ENCODE measurements at places on chromosomes 1 and 21.

DNA sequence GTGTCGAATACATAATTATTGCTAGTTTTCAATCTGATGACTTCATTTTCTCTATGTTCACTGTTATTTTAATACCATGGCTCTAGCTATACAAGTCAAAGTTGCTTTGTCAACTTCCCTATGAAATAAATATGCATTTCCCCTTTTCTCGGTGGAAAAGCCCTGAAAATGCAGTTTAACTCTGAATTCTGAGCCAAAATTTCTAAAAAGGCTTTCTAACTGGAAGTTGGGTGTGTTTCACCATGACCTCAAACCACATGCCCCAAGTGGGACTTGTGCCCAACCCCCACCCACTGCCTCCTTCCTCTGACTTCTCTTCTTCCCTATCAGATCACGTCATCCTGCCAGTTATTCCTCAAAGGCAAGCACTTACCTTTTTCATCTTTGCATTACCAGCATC lies 8.9 kb downstream of the MKNK1 start:
- DNase-seq, result no peak

DNA sequence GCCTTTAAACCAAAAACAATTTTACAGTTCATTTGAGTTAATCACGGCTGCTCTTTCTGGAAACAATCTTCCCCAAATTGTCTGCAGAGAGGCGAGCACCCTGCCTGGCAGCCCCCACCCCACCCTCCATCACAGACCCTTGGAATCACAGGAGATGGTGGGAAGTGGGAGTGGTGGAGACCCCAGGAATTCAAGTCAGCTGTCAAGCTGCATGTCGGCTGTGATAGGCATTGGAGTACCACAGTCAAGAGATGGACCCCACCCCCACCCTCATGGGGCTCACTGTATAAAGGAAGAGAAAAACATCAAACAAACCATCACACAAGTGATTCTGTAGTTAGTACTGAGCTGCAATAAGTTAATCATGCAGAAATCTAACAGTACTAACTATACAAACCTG lies 360.4 kb downstream of the MATN1 start:
- DNase-seq, result no peak

- no peak for DNase-seq
Measured at GRCh38 chr21:46154955-46155513, 345 bp downstream of the FTCD start.

DNA sequence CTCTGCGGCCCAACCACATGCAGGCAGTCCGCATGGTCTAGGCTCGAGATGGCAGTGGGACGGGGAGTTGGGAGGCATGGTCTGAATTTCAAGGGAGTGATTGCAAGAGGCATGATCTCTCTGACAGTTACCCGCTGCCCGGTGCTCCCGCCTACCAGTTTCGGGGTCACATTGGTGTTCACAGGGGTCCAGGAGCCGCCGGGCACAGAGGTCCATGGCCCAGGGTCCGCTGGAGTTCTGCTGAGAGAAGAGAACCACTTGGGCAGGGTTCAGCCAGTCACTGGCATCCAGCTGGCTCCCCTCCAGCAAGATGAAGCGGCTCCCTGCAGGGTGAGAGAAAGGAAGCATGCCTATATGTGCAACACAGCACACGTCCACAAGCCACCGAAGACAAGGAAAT lies 141.3 kb downstream of the ASTN1 start:
- no peak for DNase-seq

- no peak for DNase-seq
Measured at GRCh38 chr1:212544110-212544509, 64.5 kb upstream of the ATF3 start.

GRCh38 chr1:151993084-151993733 lies 450 bp downstream of the S100A10 start:
- no peak for DNase-seq

DNA sequence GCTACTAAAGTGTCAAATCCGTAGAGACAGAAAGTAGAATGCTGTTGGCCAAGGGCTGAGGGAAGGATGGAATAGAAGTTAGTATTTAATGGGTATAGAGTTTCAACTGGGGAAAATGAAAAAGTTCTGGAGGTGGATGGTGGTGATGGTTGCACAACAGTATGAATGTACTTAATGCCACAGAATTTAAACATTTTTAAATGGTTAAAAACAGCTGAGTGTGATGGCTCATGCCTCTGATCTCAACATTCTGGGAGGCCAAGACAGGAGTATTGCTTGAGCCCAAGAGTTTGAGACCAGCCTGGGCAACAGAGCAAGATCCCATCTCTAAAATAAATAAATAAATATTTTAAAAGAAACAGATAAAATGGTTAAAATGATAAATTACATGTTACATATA lies 44.5 kb downstream of the PIK3R3 start:
- no peak for DNase-seq

DNA sequence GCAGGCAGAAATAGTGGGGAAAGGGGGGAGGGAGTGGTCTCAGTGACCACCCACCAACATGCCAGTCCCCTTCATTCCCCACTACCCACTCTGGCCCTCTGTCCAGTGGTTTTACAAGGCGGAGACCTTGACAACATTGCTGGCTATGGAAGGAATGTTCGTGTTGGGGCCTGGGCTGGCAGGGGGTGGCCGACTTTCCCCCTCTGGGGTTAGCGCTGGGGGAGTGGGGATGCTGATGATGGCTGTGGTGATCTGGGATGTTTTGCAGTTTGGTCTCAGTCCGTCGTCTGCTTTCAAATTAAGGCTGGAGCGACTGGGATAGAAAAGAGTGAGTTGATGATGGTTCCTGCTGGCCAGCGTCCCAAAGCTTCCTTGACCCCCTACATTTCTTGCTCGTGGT lies 20.3 kb downstream of the DDX20 start:
- DNase-seq, result no peak

DNA sequence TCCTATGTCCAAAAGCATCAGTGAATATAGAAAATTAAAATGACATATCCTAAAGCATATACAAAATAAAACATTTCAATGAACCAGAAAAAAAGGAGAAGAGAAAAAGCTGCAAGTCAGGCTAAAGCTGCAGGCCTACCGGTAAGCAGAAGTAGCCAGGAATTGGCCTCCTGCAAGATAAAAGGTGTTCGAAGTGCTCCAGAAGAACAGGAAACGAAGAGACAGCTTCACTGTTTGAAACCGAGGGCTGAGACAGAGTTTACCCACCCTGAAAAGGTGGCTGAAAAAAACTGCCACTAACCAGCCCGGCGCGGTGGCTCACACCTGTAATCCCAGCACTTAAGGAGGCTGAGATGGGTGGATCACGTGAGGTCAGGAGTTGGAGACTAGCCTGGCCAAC lies 37.4 kb downstream of the NSL1 start:
- DNase-seq, result no peak

DNA sequence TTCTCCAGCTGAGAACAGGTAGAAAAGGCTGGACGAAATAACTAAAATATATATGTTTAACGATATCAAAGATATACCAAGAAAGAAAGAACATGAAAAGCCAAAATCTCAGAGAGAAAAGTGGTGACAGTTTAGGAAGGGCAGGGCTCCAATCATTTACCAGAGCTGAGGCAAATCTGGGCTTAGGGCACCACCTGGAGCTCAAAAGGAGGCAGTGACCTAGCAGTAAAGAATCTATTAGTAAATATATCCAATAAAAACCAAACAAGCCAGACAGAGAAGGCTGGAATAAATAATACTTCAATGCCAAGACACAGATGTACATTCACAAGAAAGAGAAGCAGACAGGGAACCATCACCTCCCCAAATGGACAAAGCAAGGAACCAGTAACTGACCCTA lies 43.5 kb downstream of the CHIA start:
- no peak for DNase-seq

- no peak for DNase-seq
Measured at GRCh38 chr1:160115545-160116282, at the start of gene ATP1A2. TSS of gene ATP1A2 (plus strand) at chr1:160115759. CDS start at chr1:160115862, 103 bp downstream.

GRCh38 chr1:48947761-48948537 lies 171.3 kb upstream of the BEND5 start:
- no peak for DNase-seq

DNA sequence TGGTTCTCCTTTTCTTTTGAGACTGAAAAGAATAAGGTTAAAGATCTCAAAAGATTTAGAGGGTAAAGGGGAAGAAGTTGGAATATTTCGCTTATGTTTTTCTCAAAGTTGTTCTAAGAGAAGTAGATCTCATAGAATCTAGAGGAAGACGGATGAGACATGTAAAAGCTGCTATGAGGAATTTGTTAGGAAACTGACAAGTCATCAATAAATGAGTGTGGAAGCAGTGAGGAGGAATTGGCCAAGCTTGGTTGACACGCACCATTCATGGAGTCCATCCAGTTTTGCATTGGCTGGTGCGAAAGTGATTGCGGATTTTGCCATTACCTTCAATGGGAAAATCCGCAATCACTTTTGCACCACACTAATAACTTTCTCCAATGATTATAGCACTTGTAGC lies 20.0 kb downstream of the SLAMF6 start:
- no peak for DNase-seq

- DNase-seq, result peak; percentile 76
Measured at GRCh38 chr1:88683541-88684481, at the start of gene PKN2. TSS of gene PKN2 (plus strand) at chr1:88684273. CDS start at chr1:88684581, 308 bp downstream.

DNA sequence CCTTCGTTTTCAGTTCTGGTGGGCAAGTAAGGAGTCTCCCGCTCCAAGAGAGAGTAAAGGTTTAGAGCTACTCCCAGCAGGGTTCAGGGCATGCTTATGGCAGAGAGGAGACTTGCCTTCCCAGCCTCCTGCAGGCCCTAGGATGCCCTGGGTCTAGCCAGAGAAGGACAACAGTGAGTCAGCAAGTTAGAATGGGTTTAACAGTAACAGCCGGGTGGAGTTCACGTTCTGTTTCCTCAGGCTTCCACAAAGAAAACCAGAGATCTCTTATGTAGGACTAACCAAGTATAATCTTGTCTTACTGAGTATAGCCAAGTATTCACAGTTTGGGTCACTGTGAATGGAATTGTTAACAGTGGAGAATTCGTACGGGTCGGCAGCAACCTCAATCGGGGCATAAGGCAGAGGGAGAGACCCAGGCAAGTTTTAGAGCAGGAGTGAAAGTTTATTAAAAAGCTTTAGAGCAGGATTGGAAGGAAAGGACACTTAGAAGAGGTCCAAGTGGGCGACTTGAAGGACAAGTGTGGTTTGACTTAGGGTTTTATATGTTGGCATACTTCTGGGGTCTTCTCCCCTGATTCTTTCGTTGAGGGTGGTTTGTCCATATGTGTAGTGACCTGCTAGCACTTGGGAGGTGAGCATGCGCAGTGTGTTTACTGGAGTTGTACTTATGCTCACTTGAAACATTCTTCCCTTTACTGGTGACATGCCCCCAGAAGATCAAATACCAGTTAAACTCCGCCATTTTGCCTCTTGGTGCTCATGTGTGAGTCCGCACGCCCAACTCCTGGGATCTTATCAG lies 4.5 kb downstream of the OVAAL start:
- DNase-seq, result no peak

DNA sequence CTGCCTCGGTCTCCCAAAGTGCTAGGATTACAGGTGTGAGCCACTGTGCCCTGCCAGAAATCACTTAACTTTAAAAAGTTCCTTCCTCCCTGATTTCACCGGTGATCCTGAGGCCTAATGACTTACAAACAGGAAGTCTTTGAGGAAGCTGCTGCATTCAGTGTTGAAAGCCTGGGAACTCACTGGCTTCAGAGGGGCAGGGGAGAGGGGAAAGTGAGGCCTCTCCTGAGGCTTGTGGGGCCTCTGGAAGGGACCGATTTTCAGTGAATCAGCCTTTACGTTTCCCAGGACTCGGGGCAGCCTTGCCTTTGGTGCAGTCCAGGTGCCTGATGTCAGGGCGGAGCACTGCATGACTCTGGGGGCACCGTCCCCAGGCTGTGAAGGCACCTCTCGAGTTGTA lies 30.1 kb upstream of the ARHGEF10L start:
- no peak for DNase-seq

DNA sequence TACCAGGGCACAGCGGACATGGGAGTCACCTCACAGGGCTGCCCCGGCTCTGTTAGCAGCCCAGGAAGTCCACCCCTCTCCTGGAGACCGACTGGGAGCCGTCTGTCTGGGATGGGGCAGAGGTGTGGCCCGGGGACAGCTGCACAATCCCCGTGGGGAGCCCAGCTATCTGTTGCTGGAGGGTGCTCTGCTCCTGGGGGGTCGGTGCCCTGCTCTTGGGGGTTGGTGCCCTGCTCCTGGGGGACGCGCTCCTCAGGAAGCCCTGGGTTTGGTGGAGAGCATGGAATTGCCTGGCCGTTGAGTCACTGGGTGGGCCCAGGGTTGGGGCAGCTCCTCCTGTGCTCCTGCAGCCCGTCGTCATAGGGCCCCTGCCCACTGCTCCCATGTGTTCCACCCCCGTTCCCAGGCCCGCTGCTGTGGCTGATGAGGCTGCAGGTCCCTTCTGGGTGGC lies 39.3 kb downstream of the AGPAT3 start:
- no peak for DNase-seq

DNA sequence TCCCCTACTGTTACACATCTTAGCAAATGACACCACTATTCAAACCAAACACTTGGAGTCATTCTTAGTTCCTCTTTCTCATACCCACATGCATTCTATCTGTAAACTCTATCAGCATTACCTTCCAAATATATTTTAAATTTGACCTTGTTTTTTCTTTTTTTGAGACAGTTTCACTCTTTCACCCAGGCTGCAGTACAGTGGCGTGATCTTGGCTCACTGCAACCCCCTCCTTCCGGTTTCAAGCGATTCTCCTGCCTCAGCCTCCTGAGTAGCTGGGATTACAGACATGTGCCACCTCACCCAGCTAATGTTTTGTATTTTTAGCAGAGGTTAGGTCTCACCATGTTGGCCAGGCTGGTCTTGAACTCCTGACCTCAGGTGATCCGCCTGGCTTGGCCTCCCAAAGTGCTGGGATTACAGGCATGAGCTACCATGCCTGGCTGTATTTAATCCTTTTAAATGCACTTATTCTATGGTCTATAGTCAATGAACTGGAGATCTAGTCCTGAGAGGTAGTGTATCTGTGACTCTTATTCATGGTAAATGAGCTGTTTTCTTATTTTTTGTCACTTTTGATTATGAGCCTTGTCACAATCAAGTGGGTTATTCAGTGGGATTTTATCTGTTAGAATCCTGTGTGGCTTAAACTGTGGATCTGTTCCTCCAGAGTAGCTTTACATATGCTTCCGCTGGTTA lies 73.1 kb downstream of the GATAD2B start:
- DNase-seq, result no peak

GRCh38 chr1:41657679-41658295 lies 173.3 kb upstream of the EDN2 start:
- DNase-seq, result no peak

DNA sequence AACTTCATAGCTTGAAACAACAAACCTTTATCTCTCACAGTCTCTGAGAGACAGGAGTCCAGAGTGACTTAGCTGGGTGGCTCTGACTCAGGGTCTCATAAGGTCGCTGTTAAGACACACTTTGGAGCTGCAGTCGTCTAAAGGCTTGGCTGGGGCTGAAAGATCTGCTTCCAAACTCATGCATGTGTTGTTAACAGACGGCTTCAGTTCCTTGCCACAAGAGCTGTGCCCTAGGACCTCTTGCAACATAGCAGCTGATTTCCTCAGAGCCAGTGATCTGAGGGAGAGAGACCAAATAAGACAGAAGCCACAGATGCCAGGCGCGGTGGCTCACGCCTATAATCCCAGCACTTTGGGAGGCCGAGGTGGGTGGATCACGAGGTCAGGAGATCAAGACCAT lies 176.8 kb downstream of the DISC1 start:
- DNase-seq, result no peak
